Karpas-422 (cell line): ENCODE measurements at places on chromosomes 11 and 22. TPM values are rescaled to one million over a fixed set of nuclear protein-coding genes. Genes with fewer than 3 reads are reported as not detected.

GRCh38 chr11:70233034-70233433 is 29.9 kb downstream of the FADD start:
- H3K27me3 ChIP-seq: no peaks in the 10 kb centered on the region
- no peaks in the 10 kb centered on the region for H3K36me3 ChIP-seq
- no peak overlapping the region for H3K4me3 ChIP-seq
- H3K27ac ChIP-seq: no peak overlapping the region
- DNase-seq: no peak
- no peaks in the 10 kb centered on the region for H3K4me1 ChIP-seq

GRCh38 chr11:72970557-72971118 is 156.4 kb downstream of the ATG16L2 start:
- H3K27ac ChIP-seq: no peak overlapping the region
- H3K4me3 ChIP-seq: no peak overlapping the region
- H3K36me3 ChIP-seq: peaks cover 32% of the 10 kb centered on the region
- H3K27me3 ChIP-seq: no peaks in the 10 kb centered on the region

GRCh38 chr22:26553056-26553752 is 36.7 kb downstream of the TPST2 start:
- DNase-seq: no peak
- peak overlapping the region; percentile 86 for H3K27ac ChIP-seq
- peaks cover 79% of the 10 kb centered on the region for H3K4me1 ChIP-seq
- H3K36me3 ChIP-seq: no peaks in the 10 kb centered on the region
- H3K4me3 ChIP-seq: no peak overlapping the region

GRCh38 chr11:34632105-34632791 is 11.4 kb downstream of the EHF start:
- no peaks in the 10 kb centered on the region for H3K27me3 ChIP-seq
- no peak for DNase-seq
- no peaks in the 10 kb centered on the region for H3K36me3 ChIP-seq
- H3K27ac ChIP-seq: no peak overlapping the region
- peaks cover 5% of the 10 kb centered on the region for H3K4me1 ChIP-seq

DNA sequence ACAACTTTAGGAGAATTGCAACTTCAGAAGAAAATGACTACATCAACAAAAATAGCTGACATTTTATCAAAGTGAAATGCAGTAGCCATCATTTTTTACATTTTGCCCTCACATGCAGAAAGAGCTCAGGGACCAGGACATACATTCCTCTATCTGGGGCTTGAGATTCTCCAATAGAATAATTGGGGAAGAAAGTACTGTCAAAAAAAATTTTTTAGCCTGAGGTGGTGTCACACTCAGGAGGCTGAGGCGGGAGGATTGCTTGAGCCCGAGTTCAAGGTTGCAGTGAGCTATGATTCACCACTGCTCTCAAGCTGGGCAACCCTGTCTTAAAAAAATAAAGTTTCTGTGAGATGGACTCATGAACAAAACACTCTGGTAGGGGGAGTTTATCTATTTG is 32.2 kb upstream of the DEPDC7 start:
- DNase-seq: no peak
- H3K27ac ChIP-seq: no peak overlapping the region
- H3K36me3 ChIP-seq: peaks cover 5% of the 10 kb centered on the region; the same call in 1 of the 2 replicates
- H3K4me1 ChIP-seq: no peaks in the 10 kb centered on the region

DNA sequence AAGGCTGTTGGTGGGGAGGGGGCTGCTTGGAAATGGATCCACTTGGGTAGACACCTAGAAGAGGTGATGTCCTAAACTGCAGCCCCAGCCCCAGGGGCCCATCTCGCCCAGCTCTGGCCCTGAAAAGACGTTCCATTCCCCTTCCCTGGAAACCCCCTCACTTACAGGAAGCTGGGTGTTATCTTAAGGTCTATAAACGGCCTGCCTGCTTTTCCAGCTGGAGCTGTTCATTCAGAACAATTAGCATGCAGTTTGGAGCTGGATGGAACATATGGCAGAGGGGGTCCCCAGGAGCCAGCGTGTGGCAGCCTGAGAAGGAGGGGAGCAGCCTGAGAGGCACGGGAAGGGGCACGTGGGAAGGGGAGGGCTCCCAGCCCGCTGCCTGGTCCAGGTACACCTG is 139.6 kb downstream of the PKNOX2 start:
- no peak for DNase-seq
- H3K4me3 ChIP-seq: no peak overlapping the region
- H3K4me1 ChIP-seq: peaks cover 7% of the 10 kb centered on the region

DNA sequence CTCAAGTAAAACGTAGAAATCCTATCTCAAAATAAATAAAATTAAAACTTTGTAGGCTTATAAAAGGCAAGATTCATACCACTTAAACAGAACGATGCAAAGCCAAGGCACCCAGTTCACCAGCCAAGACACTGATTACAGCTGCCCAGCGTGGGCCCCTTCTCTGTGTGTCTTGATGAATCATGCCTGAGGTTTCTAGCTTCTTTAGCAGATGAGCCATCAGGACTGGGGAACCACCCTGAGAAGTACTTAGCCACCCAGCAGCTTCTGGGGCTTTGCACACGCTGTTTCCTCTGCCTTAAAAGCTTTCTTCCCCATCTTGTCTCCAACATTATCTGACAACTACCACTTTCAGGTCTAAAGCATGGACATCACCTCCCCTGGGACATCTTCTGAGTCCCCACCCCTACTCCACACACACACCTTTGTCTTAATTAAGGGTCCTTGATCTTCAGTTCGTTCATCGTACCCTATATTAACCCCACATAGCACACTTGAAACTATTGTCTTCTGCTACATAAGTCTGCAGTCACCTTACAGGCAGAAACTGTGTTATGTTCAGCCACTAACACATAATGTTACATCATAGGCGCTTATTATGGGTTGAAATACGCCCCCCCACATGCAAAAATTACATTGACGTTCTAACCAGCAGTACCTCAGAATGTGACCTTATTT is 8.7 kb upstream of the LAYN start:
- H3K27me3 ChIP-seq: peaks cover 3% of the 10 kb centered on the region; the same call in 1 of the 2 replicates
- peak; percentile 78 for DNase-seq
- no peak overlapping the region for H3K27ac ChIP-seq
- H3K4me3 ChIP-seq: no peak overlapping the region

GRCh38 chr22:49230194-49230577 is 597.5 kb downstream of the BRD1 start:
- DNase-seq: peak; percentile 56
- 0 out of 2 replicates have a peak, but pooled peaks cover 3% of the 10 kb centered on the region for H3K27me3 ChIP-seq
- H3K4me1 ChIP-seq: peaks cover 7% of the 10 kb centered on the region
- no peaks in the 10 kb centered on the region for H3K36me3 ChIP-seq
- H3K27ac ChIP-seq: no peak overlapping the region
- no peak overlapping the region for H3K4me3 ChIP-seq

DNA sequence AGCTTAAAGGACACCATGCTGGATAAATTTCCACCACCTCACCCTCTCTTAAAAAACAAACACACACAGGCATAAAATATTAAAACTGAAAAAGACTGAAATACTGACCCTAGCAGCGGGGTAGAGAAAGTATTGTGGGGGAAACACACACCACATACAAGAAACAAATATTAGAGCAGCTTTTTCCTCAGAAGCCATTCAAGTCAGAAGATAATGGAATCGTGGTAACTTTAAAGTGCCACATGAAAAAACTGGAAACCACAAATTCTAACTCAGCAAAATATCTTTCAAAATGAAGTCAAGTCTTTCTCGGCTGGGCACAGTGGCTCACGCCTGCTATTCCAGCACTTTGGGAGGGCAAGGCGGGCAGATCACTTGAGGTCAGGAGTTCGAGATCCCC is 223.2 kb downstream of the DYNC2H1 start:
- H3K36me3 ChIP-seq: no peaks in the 10 kb centered on the region
- H3K27me3 ChIP-seq: 0 out of 2 replicates have a peak, but pooled peaks cover 2% of the 10 kb centered on the region
- no peaks in the 10 kb centered on the region for H3K4me1 ChIP-seq
- H3K4me3 ChIP-seq: no peak overlapping the region
- no peak for DNase-seq
- H3K27ac ChIP-seq: no peak overlapping the region

DNA sequence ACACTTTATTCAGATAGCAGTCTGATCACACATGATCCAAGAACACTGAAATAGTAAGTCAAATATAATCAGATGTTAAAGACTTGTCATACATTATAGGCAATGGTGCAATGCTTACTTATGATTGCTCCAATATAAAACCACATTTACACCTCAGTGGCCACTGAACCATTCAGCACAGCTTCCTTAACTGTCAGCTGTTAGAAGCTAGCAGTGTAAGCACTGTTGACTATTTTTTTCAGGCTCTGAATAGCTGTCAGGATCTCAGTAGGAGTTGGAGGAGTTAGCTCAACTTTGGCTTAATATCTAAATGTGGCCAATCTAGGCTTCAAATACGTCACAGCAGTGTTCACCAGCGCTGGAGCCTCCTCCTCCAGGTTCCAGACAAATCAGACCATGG is 36.6 kb downstream of the METTL15 start:
- no peak overlapping the region for H3K27ac ChIP-seq
- no peak overlapping the region for H3K4me3 ChIP-seq
- no peaks in the 10 kb centered on the region for H3K4me1 ChIP-seq
- 0 out of 2 replicates have a peak, but pooled peaks cover 3% of the 10 kb centered on the region for H3K36me3 ChIP-seq
- no peaks in the 10 kb centered on the region for H3K27me3 ChIP-seq

GRCh38 chr11:81112718-81113117 is 1620.9 kb downstream of the FAM181B start:
- H3K27ac ChIP-seq: no peak overlapping the region
- no peak overlapping the region for H3K4me3 ChIP-seq
- H3K36me3 ChIP-seq: no peaks in the 10 kb centered on the region
- no peak for DNase-seq

DNA sequence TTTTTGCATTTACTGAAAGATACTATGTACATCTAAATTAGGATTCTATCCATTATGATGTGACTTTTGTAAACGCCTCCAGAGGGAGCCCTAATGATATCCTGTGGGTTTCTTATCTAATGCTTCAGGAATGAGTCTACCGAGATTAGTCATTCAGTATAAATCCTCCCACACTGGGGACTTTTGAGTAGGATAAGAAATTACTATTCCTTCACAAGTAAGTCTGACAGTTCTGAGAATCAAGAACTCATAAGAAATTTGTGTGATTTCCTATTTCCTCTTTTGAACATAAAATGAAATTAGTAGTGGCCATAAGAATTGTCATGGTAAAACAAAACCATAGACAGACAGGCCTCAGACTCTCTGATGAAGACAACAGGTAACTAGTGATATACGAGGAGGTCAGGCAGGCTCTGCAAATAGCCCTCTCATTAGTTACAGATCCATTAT is 10.0 kb upstream of the OR5M1 start:
- H3K4me1 ChIP-seq: no peaks in the 10 kb centered on the region
- H3K27ac ChIP-seq: no peak overlapping the region
- no peak overlapping the region for H3K4me3 ChIP-seq
- no peaks in the 10 kb centered on the region for H3K36me3 ChIP-seq
- peak; percentile 59 for DNase-seq

DNA sequence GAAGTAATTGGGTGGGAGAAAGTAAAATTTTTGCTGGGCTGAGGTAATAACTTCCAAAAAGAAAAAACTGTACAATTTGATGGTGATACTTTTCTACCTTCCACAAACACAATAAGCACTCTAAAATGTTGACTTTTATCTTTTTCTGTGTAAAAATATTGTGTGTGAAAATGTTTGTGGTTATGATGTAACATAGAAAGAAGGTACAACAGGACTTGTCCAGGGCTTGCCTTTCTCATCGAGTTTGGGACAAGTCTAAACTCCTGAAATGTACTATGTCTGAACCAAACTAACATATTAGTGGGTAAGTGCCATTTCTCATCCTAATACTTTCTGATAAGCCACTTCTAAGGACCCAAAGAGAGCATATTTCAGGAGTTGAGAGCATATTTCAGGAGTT is 174.2 kb upstream of the PDGFD start:
- H3K4me3 ChIP-seq: no peak overlapping the region
- no peak overlapping the region for H3K27ac ChIP-seq
- 0 out of 2 replicates have a peak, but pooled peaks cover 2% of the 10 kb centered on the region for H3K27me3 ChIP-seq
- 0 out of 2 replicates have a peak, but pooled peaks cover 2% of the 10 kb centered on the region for H3K4me1 ChIP-seq
- no peak for DNase-seq

DNA sequence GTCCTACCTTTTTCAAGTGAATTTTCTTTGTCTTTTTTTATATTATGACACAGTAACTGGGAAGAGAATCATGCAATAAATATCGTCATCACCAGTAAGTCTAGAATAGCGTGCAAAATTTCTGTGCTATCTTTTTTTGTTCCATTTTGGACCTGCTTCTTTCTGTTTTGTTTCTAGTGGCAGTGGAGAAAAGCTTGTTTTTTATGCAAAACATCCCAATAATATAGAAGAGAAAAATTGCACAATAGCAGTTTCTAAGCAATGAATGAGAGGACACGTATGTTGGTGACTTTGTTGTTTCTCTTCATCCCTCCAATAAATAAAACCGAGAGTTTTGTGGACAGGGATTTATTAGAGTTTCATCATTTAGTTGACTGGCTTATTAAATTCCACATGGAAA is 10.3 kb downstream of the GRK3 start:
- no peak overlapping the region for H3K27ac ChIP-seq
- no peaks in the 10 kb centered on the region for H3K36me3 ChIP-seq
- H3K4me1 ChIP-seq: peaks cover 3% of the 10 kb centered on the region; the same call in 1 of the 2 replicates
- no peaks in the 10 kb centered on the region for H3K27me3 ChIP-seq

- no peaks in the 10 kb centered on the region for H3K36me3 ChIP-seq
- H3K4me1 ChIP-seq: no peaks in the 10 kb centered on the region
- no peaks in the 10 kb centered on the region for H3K27me3 ChIP-seq
- H3K27ac ChIP-seq: no peak overlapping the region
These were observed 455.1 kb upstream of the B3GAT1 start for GRCh38 chr11:134866981-134867675.

- no peak overlapping the region for H3K4me3 ChIP-seq
- H3K27me3 ChIP-seq: no peaks in the 10 kb centered on the region
- no peak for DNase-seq
- peak overlapping the region; percentile 11; the same call in 1 of the 2 replicates for H3K27ac ChIP-seq
These were observed 4.4 kb downstream of the CTTN start for GRCh38 chr11:70402685-70403084.

GRCh38 chr11:75514596-75514995 is 11.1 kb downstream of the GDPD5 start:
- no peaks in the 10 kb centered on the region for H3K27me3 ChIP-seq
- H3K36me3 ChIP-seq: peaks cover 28% of the 10 kb centered on the region
- H3K4me1 ChIP-seq: peaks cover 100% of the 10 kb centered on the region
- DNase-seq: peak; percentile 85

- DNase-seq: no peak
- no peaks in the 10 kb centered on the region for H3K4me1 ChIP-seq
- H3K27me3 ChIP-seq: no peaks in the 10 kb centered on the region
- no peak overlapping the region for H3K27ac ChIP-seq
- H3K36me3 ChIP-seq: no peaks in the 10 kb centered on the region
- H3K4me3 ChIP-seq: no peak overlapping the region
These were observed 2.4 kb upstream of the WT1 start for GRCh38 chr11:32437495-32438345.

GRCh38 chr11:65182258-65183170 is 786 bp downstream of the CAPN1 start:
- DNase-seq: peak; percentile 59
- no peaks in the 10 kb centered on the region for H3K36me3 ChIP-seq
- H3K27ac ChIP-seq: peak overlapping the region; percentile 67
- peak overlapping the region; percentile 82 for H3K4me3 ChIP-seq
- peaks cover 26% of the 10 kb centered on the region for H3K4me1 ChIP-seq

Gene CASP5
- total RNA-seq: not detected in 2 replicates

Gene OR51B4
- not detected in 2 replicates for total RNA-seq

Gene APLNR
- total RNA-seq: not detected in 2 replicates

Gene MRPL16
- 70.1 and 81.6 TPM in 2 replicates for total RNA-seq

Gene OR4D5
- total RNA-seq: not detected in 2 replicates

Gene INS
- not detected in 2 replicates for total RNA-seq

Gene NAALADL1
- not detected in 2 replicates for total RNA-seq

Gene LRP4
- 2.6 and 3.9 TPM in 2 replicates for total RNA-seq

Gene AGBL2
- 14.3 and 14.9 TPM in 2 replicates for total RNA-seq

Gene RPS25
- 547 and 607 TPM in 2 replicates for total RNA-seq

Gene UBQLNL
- 0.43 TPM in 1 of 2 replicates, not detected in the other for total RNA-seq

Gene ESAM
- not detected in 2 replicates for total RNA-seq

Gene BTBD18
- not detected in 2 replicates for total RNA-seq

Gene IL18
- total RNA-seq: not detected in 2 replicates
